NCI-H1092 treated with DMSO at 0.1 percent for 48 hours (cell line): ENCODE measurements at places on chromosomes 16 and 17.
A peak's percentile ranks its signal among the peaks of the same experiment; 100 is the strongest.

DNA sequence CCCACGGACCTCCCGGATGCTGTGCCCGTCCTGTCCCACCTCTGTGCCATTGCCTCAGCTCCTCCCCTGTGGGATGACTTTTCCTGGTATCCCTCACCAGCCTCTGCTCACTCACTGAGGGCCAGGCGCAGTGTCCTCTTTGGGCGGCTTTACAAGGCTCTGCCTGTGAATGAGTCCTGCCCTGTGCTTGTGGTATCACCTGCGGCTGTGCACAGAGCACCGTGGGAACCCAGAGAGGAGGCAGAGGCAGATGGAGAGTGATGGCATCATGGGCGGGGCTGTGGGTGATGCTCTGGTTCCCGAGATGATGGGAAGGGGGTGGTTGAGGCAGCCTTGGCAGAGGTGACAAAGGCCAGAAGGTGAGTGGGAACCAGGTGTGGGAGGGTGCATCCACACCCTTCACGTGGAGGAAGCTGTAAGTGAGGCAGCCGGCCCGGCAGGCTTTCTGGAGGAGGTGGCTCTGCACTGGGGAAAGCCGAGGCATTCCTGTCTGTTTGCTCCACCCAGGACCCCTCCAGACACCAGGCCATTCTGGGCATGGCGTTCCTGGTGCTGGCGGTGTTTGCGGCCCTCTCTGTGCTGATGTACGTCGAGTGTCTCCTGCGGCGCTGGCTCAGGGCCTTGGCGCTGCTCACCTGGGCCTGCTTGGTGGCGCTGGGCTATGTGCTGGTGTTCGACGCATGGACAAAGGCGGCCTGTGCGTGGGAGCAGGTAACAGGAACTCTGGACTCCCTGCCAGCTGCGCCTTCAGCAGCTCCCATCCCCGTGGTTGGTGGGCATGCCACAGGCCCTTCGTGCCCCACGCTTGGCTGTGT lies 23.8 kb downstream of the ADCY7 start:
- no peak for DNase-seq

- no peak for DNase-seq
These were observed 15.2 kb downstream of the PHLPP2 start for GRCh38 chr16:71709229-71709781.

DNA sequence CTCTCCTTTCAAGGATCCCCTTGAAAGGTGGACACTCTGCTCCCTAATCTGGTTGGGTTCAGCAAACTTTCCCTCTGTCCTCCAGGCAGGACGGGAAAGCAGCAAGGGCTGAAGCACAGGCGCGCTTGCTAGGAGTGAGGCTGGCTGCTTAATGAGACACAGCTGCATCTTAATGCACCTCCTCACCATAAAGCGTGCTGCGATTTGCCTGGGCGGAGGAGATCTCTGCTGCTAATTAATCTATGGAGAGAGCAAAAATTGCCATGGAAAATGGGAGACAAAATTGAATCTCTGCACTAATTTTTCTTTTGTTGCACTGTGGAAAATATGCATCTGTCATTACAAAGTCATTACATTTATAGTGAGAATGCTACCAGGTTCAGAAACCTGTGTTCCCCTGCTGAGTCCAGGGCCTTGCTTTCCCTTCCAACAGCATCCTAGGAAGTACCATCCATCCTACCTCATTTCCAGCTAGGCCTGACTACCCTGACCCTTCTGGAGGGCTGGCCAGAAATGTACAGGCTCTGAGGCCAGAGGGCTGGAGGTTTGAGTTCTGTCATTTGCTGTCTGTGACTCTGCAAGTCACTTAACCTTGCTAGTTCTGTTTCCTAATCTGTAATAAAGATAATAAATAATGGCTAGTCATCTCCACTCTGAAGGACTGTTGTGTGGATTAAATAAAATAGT lies 43.5 kb upstream of the BCAR1 start:
- no peak for DNase-seq

- no peak for DNase-seq
These were observed 9.4 kb upstream of the CCDC92B start for GRCh38 chr17:2758870-2759269.

DNA sequence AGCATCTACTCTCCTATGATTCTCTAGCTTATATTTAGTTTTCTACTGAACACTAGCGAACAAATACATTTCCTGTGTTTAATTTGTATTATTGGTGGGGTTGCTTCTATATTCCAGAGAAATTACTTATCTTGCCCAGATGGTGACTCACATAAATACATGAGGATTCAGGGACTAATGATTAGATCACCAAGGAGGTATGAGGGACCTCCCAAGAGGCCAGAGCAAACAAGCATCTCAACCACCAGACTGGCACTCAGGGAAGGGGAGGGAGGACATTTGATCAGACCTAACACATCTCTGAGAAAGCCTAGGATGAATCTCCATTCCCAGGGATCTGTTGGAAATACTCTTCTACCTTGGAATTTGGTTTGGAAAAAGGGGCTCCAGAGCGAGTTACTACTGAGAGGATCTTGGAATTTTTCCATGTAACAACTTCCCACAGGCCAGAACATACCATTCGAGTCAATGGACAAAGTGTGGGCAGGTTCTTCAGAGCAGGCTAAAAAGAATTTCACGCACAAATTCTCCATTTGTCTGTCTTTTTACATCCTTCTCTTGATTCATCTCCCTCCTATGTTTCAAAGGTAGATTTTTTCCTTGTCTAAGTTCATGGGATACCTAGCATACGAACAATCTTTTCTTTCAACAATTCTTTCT lies 262.6 kb upstream of the MYOCD start:
- no peak for DNase-seq

- peak; percentile 86 for DNase-seq
These were observed at the start of gene ZFP3 for GRCh38 chr17:5078106-5079028. Gene ZFP3, plus strand, starts transcription at chr17:5078467. Its CDS starts 13,038 bp downstream, at chr17:5091505.
